ENCODE measurements at places on chromosomes 11 and 22.

- DNase-seq, result no peak
Measured at GRCh38 chr22:20634560-20635226, 127.3 kb downstream of the MED15 start.

GRCh38 chr11:87391496-87391895 lies 353.8 kb downstream of the TMEM135 start:
- no peak for DNase-seq

DNA sequence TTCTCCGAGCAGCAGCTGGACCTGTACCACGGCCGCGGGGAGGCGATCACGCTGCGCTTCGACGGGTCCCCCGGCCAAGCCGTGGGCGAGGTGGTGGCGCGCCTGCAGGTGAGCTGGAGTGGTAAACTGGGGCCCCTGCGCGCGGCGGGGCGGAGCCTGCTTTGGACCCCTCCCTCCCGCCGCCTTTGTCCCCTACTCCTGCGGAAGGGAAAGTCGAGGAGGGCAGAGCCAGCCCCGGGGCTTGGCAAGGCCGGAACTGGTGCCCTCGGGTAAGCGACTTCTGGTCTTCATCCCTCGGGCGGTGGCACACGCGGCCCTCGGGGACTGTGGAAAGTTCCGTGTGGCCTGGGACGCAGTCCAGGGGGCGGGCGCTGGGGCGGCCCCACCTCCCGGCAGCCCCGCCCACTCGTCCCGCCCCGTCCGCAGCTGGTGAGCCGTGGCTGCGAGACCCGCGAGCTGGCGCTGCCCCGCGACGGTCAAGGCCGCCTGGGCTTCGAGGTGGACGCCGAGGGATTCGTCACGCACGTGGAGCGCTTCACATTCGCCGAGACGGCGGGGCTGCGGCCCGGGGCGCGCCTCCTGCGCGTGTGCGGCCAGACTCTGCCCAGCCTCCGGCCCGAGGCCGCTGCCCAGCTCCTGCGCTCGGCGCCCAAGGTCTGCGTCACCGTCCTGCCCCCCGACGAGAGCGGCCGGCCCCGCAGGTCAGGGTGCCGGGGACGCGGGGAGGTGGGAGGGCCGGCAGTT lies 9.2 kb downstream of the SIPA1 start:
- DNase-seq, result no peak

- peak; percentile 94 for DNase-seq
Measured at GRCh38 chr11:74739546-74740270, 8.5 kb upstream of the CHRDL2 start.

GRCh38 chr22:49393526-49393925 lies 434.1 kb downstream of the BRD1 start:
- DNase-seq, result no peak
